Activated CD8-positive, alpha-beta T cell treated with anti-CD3 and anti-CD28 coated beads, Interleukin-2, amount 10 ng/mL, durations not matched to agents 7 days and 5 days (primary cell): ENCODE measurements at places on chromosomes 5 and 9. TPM values are rescaled to one million over a fixed set of nuclear protein-coding genes. Genes with fewer than 3 reads are reported as not detected.

The POU5F2 gene
- total RNA-seq = 1.1 TPM

DNA sequence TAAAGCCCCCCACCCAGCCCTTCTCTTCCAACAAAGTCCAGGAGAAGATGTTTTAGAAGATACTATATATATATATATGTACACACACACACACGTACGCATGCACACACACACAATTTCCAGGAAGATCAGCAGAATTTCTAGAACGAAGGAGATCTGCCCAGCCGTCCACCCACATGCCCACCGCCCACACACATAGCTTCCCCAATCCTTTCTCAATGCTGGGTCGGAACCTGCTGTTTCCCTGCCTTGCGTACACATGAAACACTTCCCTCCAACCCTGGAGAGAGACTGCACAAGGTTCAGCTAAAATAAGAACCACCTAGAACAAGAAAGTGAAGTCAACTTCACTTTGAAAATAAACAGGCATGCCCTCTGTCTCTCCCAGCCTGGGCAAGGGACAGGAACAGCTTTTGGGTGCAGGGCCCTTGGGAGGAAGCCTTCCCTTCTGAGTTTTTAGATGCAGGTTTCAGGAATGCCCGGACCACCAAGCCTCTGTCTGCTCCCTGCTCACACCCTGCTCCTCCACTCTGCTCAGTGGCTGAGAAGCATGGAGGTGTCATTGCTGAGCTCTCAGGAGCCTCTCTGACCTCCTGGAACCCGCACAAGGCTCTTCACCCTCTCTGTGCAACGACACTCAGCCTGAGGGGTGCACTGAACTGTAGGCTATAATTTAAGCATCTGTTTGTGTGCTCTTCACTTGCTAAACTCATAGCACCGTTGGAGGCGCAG, 149.4 kb downstream of the C5orf15 start:
- no peak for DNase-seq

DNA sequence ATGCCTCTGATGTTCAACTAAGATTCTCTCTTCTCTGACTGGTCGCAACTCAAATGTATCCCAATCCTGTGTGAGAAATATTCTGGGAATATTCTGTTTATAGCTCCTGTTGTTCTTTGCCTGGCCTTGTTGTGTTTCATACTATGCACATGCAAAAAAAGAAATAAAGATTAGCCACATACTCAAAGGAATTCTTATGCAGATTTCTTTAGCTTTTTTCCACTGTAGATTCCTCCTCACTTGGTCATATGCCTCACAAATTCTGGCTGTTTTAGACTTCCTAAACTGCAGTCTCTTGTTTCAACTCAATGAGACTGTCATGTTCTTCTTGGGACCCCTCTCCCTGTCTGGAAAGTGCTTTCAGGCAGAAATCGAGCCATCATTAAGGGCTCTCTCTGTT, 217.5 kb upstream of the SH3GL2 start:
- DNase-seq = no peak

GRCh38 chr9:123046406-123047195, 13.1 kb downstream of the GPR21 start:
- no peak for DNase-seq

GRCh38 chr9:37986771-37987258, 82.2 kb downstream of the SHB start:
- no peak for DNase-seq

DNA sequence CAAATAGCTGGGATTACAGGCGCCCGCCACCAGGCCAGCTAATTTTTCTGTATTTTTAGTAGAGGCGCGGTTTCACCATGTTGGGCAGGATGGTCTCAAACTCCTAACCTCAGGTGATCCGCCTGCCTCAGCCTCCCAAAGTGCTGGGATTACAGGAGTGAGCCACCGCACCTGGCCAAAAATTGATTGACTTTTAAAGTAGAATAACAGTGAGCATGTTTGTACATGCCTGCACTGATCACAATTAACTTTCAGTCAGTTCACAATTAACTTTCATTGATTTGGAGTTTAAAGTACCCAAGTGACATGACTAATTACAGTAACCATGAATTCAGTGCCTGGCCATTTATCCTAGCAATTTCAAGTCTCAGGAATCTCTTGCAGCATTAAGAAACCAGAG, 61.3 kb downstream of the ANKH start:
- DNase-seq = no peak

DNA sequence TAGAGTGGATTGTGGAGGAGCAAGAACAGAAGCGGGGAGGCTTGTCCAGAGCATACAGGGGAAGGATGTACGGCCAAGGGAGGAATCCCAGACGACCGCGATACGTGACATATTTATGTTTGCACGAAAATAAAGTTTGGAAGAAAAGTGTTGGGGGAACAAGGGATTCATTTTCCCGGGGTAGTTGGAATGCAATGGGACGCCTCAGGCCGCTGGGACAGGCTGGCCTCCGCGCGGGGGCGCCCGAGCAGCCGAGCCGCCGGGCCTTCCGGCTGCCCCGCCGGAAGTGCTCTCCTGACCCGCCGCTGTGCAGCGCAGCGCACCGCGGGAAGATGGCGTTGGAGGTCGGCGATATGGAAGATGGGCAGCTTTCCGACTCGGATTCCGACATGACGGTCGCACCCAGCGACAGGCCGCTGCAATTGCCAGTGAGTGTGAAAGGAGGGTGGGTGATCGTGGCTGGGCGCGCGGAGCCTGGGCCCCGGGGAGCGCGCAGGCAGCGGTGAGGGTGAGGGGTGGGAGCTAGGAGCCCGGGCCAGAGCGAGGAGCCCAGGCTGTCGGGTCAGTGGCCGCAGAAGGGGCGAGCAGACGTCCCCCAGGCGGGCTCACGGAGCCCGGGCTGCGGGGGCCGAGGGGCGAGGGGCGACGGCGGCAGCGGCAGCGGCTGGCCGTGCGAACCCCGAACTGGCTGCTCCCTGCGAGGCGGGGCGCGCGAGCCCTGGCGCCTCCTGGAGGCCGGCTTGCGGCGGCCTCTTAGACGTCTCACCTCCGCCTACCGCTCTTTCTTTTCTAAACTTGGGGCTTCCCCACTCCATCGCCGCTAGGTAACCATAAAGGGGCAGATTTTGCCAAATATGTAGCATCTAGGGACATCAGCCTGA, at the start of gene PHAX:
PHAX (plus strand) TSS at position 317 of the 881 bp plus-strand sequence; CDS start at position 333, 16 bp downstream.
- peak; percentile 79 for DNase-seq
